ENCODE measurements at places on chromosomes 13 and 19. TPM values are rescaled to one million over a fixed set of nuclear protein-coding genes. Genes with fewer than 3 reads are reported as not detected.

GRCh38 chr19:6577476-6578125, 13.3 kb downstream of the CD70 start:
- H3K4me1 ChIP-seq = no peaks in the 10 kb centered on the region
- H3K27me3 ChIP-seq = no peaks in the 10 kb centered on the region
- no peak overlapping the region for H3K27ac ChIP-seq
- H3K4me3 ChIP-seq = no peak overlapping the region
- DNase-seq = peak; percentile 73

DNA sequence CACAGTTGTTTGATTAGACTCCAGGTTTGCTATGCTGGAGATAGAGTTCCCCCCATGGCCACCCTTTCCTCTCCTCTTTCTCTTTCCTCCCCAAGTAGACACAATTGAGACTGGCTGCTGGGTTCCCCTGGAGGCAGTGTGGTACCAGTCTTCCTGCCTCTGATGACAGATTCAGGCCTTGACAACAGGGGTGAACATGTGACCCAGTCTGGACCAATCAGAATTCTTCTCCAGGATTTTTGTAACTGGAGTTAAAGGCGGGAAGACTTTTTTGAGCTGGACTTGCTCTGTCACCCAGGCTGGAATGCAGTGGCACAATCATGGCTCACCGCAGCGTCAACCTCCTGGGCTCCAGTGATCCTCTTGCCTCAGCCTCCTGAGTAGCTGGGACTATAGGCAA, 48.7 kb downstream of the CCNE1 start:
- DNase-seq = no peak
- H3K4me1 ChIP-seq = peaks cover 10% of the 10 kb centered on the region
- no peaks in the 10 kb centered on the region for H3K36me3 ChIP-seq
- H3K27me3 ChIP-seq = peaks cover 6% of the 10 kb centered on the region
- no peak overlapping the region for H3K4me3 ChIP-seq

DNA sequence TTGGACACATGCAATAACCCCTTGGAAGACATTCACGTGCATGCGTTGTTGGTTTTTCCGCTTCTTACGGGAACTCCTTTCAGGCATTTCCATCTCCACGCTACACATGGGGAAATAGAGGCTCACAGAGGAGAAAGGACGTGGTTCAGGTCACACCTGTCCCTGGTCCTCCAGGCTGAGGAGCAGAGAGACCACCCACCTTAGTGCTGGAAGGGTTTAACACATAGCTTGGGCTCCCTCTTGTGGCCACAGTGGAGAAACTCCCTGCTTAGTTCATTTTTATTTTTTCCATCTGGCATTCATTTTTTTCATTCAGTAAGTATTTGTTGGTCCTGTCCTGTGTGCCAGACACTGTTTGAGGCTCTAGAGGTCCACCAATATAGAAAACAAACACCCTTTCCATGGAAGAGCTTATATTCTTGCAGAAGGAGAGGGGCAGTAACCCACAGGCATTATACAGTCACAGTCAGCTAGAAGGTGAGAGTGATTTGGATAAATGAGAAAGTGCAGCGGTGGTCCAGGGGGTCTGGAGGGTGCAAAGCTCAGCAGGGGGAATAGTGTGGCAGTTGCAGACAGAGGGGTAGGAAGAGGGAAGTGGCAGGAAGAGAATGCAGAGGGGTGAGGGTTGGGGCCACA, 24.2 kb upstream of the TTYH1 start:
- H3K4me3 ChIP-seq = no peak overlapping the region
- no peaks in the 10 kb centered on the region for H3K36me3 ChIP-seq
- peaks cover 11% of the 10 kb centered on the region for H3K4me1 ChIP-seq
- peaks cover 3% of the 10 kb centered on the region for H3K27me3 ChIP-seq
- peak; percentile 75 for DNase-seq

The ZNF888 gene
- 2.9 TPM for polyA plus RNA-seq

GRCh38 chr13:25873242-25873612, 178.6 kb downstream of the SHISA2 start:
- H3K36me3 ChIP-seq = no peaks in the 10 kb centered on the region
- no peak for DNase-seq
- H3K4me1 ChIP-seq = peaks cover 5% of the 10 kb centered on the region
- H3K27ac ChIP-seq = no peak overlapping the region
- H3K4me3 ChIP-seq = no peak overlapping the region

DNA sequence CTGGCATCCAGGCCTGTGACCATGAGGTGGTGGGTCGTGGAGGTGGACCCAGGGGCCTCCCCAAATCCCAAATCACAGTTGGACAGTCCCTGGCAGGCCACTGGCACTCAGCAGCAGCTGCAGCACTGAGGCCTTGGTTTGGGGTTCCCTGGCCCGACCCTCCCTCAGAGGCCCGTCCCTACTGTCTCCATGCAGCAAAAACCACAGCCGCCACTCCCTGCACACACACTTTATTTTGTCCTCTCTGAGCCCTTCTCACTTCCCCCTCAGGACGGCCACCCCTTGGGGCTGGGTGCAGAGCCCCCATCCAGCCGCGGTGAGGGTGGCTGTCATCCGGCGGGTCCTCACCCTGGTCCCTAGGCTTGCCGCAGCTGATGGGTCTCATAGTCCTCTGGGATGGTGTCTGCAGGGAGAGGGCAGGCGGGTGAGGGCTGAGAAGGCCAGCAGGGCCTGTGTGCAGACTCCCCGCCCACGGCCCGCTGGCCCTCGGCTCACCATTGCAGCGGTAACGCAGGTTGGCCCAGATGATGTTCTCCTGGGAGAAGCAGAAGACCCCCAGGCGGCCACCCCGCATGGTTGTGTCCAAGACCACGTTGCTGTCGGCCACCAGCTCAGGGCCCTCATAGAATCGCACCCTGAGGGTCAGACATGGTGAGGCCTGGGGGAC, 8.4 kb downstream of the COMP start:
- DNase-seq = no peak
- no peak overlapping the region for H3K27ac ChIP-seq
- no peak overlapping the region for H3K4me3 ChIP-seq
- H3K4me1 ChIP-seq = peaks cover 9% of the 10 kb centered on the region

The KIR2DL1 gene
- not detected for polyA plus RNA-seq

The SIGLEC11 gene
- 0.91 TPM for polyA plus RNA-seq

GRCh38 chr19:17183271-17183761, 31.8 kb upstream of the USE1 start:
- no peaks in the 10 kb centered on the region for H3K27me3 ChIP-seq
- H3K4me3 ChIP-seq = no peak overlapping the region
- peaks cover 6% of the 10 kb centered on the region for H3K4me1 ChIP-seq
- H3K27ac ChIP-seq = no peak overlapping the region

DNA sequence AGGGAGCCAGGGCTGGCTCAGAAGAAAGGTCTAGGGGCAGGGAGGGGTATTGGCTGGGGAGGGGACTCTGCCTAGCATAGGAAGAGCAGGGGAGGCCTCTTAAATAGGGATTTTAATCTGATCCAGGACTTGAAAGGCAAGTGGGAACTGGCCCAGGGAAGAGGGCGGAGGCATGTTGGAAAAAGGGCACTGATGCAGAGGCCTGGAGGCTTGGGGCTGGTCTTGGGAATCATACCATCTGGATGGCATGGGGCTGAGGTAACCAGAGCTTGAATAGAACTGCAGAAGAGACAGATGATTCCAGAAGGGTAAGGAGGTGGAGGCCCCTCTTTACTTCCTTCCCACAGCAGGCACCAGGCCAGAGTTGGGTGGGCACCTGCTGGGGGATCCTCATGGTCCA, 29.1 kb downstream of the CERS4 start:
- H3K4me3 ChIP-seq = no peak overlapping the region
- H3K27me3 ChIP-seq = no peaks in the 10 kb centered on the region
- peaks cover 6% of the 10 kb centered on the region for H3K36me3 ChIP-seq
- no peak for DNase-seq
- H3K4me1 ChIP-seq = peaks cover 26% of the 10 kb centered on the region
- no peak overlapping the region for H3K27ac ChIP-seq

The CEACAM1 gene
- 6.9 TPM for polyA plus RNA-seq

The ATP12A gene
- 0.07 TPM for polyA plus RNA-seq

The EPS8L1 gene
- 3.2 TPM for polyA plus RNA-seq

The ONECUT3 gene
- 0.01 TPM for polyA plus RNA-seq

The ZFR2 gene
- polyA plus RNA-seq = 0.23 TPM

- no peak overlapping the region for H3K4me3 ChIP-seq
- peaks cover 9% of the 10 kb centered on the region for H3K4me1 ChIP-seq
Measured at GRCh38 chr13:29954082-29955028, 103.9 kb upstream of the UBL3 start.

GRCh38 chr13:78161266-78161665, 242.6 kb upstream of the EDNRB start:
- no peak for DNase-seq
- H3K36me3 ChIP-seq = no peaks in the 10 kb centered on the region
- H3K4me3 ChIP-seq = no peak overlapping the region

- peaks cover 34% of the 10 kb centered on the region for H3K36me3 ChIP-seq
- DNase-seq = no peak
- no peak overlapping the region for H3K4me3 ChIP-seq
- H3K27ac ChIP-seq = no peak overlapping the region
- H3K4me1 ChIP-seq = peaks cover 5% of the 10 kb centered on the region
- H3K27me3 ChIP-seq = no peaks in the 10 kb centered on the region
Measured at GRCh38 chr19:58455306-58455705, 3.9 kb downstream of the ZNF324B start.

- no peak overlapping the region for H3K4me3 ChIP-seq
- H3K27me3 ChIP-seq = peaks cover 8% of the 10 kb centered on the region
- H3K4me1 ChIP-seq = peaks cover 5% of the 10 kb centered on the region
Measured at GRCh38 chr13:106349080-106349931, 186.2 kb downstream of the EFNB2 start.

DNA sequence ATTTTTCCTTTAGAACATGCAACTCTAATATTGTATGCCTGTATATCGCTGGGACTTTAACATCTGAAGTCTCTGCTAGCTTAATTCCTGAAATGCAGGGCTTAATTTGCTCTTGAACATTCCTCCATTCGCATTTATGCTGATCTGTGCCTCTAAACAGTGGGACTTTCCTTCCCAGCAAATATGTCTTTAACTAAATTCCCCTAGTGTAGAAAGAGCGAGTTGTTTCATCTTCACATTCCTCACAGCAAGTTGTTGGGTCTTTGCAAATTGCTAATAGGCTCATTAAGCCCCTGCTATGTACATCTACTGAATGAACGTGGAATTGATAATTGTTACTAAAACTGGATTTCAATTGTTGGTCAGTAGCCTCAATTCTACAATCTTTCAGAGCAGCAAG, 118.4 kb upstream of the OBI1 start:
- H3K36me3 ChIP-seq = no peaks in the 10 kb centered on the region
- no peak overlapping the region for H3K27ac ChIP-seq
- no peaks in the 10 kb centered on the region for H3K27me3 ChIP-seq
- no peak for DNase-seq
- no peaks in the 10 kb centered on the region for H3K4me1 ChIP-seq

The PDS5B gene
- 33.8 TPM for polyA plus RNA-seq

DNA sequence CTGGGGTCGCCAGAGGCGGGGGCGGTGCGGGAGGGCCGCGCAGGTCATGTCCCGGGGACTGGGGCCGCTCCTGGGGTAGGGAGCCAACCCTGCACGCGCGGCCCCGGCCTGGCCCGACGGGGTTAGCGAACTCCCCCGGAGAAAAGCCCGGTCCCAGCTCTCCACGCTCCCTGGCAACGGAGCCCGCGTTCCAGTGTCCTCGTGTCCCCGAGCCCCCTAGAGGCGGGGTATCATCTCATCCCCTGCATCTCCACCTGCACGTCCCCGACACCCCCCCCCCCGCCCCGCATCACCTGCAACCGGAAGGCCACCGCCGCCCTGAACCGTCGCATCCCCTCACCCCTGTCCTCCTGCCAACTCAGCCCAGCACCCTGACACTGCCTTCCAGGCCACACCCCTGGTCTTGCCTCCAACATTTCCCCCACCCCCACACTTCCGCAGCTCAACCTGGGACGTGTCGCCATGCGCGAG, 2.7 kb downstream of the WDR88 start:
- no peak overlapping the region for H3K27ac ChIP-seq
- no peak overlapping the region for H3K4me3 ChIP-seq
- H3K36me3 ChIP-seq = peaks cover 13% of the 10 kb centered on the region
- DNase-seq = no peak

GRCh38 chr19:1782521-1782920, 29.2 kb downstream of the ONECUT3 start:
- no peak overlapping the region for H3K4me3 ChIP-seq
- peaks cover 61% of the 10 kb centered on the region for H3K27me3 ChIP-seq
- DNase-seq = peak; percentile 43
- H3K4me1 ChIP-seq = peaks cover 5% of the 10 kb centered on the region
- H3K36me3 ChIP-seq = no peaks in the 10 kb centered on the region

- no peak overlapping the region for H3K27ac ChIP-seq
- H3K4me3 ChIP-seq = no peak overlapping the region
- H3K36me3 ChIP-seq = no peaks in the 10 kb centered on the region
- no peaks in the 10 kb centered on the region for H3K4me1 ChIP-seq
- no peak for DNase-seq
Measured at GRCh38 chr13:66076417-66076816, 1153.7 kb downstream of the PCDH9 start.

DNA sequence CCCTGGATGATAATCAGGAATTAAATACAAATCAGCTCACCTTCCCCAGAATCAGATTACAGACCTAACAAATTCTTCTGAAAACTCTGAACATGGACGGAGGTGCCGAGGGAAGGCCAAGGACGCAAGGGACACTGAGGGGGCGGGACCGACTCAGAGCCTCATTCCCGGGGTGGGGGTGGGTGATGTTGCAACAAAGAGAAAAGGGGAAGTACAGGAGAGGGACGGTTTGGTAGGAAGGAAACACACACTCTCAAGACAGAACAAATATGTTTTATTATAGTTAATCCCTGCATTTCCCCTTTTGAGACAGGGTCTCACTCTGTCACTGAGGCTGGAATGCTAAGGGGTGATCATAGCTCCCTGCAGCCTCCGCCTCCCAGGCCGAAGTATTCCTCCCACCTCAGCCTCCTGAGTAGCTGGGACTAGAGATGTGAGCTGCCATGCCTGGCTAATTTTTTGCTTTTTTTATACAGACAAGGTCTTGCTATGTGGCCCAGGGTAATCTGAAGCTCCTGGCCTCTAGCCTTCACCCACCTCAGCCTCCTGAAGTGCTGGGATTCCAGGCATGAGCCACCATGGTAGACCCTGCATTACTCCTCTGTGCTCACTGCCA, 786 bp upstream of the LILRA2 start:
- H3K27me3 ChIP-seq = no peaks in the 10 kb centered on the region
- no peaks in the 10 kb centered on the region for H3K36me3 ChIP-seq
- no peak overlapping the region for H3K27ac ChIP-seq
- no peak overlapping the region for H3K4me3 ChIP-seq
- H3K4me1 ChIP-seq = no peaks in the 10 kb centered on the region
- peak; percentile 60 for DNase-seq

- H3K4me1 ChIP-seq = peaks cover 26% of the 10 kb centered on the region
- H3K27ac ChIP-seq = no peak overlapping the region
- H3K27me3 ChIP-seq = peaks cover 13% of the 10 kb centered on the region
- no peak overlapping the region for H3K4me3 ChIP-seq
Measured at GRCh38 chr19:4329858-4330257, 8.8 kb downstream of the STAP2 start.

GRCh38 chr19:17125728-17126677, 50.4 kb downstream of the MYO9B start:
- DNase-seq = peak; percentile 72
- H3K4me1 ChIP-seq = peaks cover 19% of the 10 kb centered on the region
- peaks cover 12% of the 10 kb centered on the region for H3K36me3 ChIP-seq
- peak overlapping the region; percentile 71 for H3K27ac ChIP-seq
- H3K27me3 ChIP-seq = no peaks in the 10 kb centered on the region
- no peak overlapping the region for H3K4me3 ChIP-seq

The ZNF880 gene
- polyA plus RNA-seq = 15.8 TPM

The ZNF766 gene
- polyA plus RNA-seq = 9.5 TPM

Measured in muscle of leg (tissue), 16 donors.